ENCODE measurements at places on chromosomes 6 and 20.

- no peak for DNase-seq
These were observed 48.9 kb upstream of the ENPP5 start for GRCh38 chr6:46219661-46220060.

- DNase-seq: no peak
These were observed 20.7 kb downstream of the RIPK1 start for GRCh38 chr6:3088968-3089367.

DNA sequence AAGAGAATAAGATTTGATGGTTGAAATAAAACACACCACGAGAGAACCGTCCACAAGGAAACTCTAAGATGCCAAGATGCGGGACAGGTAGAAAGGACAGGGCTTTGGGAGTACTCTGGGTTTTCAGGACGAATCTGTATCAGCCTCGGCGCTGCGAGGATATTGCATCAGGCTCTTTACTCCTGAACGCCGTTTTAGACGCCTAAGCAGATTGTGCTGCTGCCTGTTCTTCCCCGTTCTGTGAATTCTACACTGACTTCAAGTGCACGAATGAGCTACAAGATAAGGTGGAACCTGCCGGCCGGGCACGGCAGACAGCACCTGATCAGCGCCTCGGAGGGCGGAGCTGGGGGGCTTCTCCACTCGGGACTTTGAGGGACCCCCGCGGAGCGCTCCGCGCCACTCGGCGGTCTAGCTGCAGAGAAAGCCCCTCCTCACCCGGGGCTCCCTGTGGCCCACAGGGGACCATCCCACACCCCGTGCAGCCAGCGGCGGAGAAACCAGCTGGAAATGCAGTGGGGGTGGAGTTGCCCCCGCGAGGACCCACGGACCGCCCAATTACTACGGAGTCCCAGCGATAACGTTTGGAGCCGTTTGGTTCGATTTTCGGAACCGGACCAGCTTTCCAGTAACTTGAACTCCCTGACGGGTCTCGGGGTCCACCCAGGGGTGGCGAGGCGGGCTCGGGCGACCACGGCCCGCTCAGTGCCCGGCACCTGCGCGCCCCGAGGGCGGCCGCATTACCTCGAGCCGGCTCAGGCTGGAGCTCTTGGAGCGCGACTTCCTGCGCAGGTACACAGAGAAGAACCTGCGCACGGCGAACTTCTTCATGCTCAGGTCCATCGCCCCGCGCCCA lies 646 bp downstream of the RPS6KA2 start:
- no peak for DNase-seq

- no peak for DNase-seq
These were observed 50.5 kb upstream of the ENPP5 start for GRCh38 chr6:46221222-46221793.

- no peak for DNase-seq
These were observed 499.3 kb downstream of the CDKAL1 start for GRCh38 chr6:21033575-21034026.

- no peak for DNase-seq
These were observed 7.5 kb downstream of the YTHDF1 start for GRCh38 chr20:63208346-63208909.

DNA sequence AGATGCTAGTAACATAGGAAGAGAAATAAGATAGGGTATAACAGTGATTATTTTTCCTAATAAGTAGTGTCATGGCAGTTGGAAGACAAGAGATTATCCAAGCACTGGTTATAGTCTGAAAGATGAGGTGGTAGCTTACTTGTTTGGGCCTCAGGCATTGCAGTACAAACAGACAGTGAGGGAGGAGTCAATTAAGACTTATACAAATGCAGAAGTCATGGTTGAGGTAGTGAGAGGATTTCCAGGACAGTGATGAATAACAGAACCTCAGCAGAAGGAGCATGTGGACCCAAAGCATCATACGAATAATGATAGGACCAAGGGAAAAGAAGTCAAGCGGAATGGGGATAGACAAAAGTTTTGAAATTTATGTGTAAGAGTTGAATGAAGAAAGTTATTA lies 53.5 kb downstream of the HCRTR2 start:
- no peak for DNase-seq

DNA sequence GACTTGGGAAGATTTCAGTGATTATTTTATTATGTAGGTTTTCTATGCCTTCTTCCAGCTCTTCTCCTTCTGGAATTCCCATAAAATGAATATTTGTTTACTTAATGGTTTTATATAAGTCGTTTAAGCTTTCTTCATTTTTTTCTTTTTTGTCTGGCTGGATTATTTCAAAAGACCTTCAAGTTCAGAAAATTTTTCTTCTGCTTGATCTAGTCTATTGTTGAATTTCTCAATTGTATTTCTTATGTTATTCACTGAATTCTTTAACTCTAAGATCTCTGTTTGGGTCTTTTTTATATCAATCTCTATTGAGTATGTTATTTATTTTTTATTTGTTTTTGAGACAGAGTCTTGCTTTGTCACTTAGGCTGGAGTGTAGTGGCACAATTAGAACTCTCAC lies 117.4 kb downstream of the CEP57L1 start:
- no peak for DNase-seq

- DNase-seq: no peak
These were observed 71.6 kb upstream of the FBXL4 start for GRCh38 chr6:99019381-99019780.

DNA sequence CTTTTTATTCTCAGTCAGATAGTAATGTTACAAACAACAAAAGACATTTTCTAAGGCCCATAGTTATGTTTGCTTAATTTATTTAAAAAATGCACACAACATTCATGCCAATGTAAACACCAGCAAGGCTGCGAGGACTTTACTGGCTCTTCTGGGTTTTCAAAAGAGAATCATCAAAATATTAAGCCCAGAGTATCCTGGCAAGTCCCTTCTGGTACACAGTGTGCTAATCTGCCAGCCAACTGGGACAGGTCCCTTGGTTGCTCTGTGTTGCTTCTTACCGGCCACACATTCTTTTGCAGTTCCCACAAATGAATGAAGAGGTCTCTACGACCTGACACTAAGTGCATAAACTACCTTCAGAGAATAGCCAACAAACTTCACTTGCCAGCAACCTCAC lies 42.6 kb upstream of the SPDEF start:
- no peak for DNase-seq

- DNase-seq: no peak
These were observed 47.0 kb downstream of the DLL1 start for GRCh38 chr6:170243791-170244291.

- DNase-seq: no peak
These were observed 263.2 kb upstream of the RNF217 start for GRCh38 chr6:124699038-124699437.

GRCh38 chr20:60300374-60300773 lies 342.2 kb downstream of the CDH26 start:
- DNase-seq: no peak

DNA sequence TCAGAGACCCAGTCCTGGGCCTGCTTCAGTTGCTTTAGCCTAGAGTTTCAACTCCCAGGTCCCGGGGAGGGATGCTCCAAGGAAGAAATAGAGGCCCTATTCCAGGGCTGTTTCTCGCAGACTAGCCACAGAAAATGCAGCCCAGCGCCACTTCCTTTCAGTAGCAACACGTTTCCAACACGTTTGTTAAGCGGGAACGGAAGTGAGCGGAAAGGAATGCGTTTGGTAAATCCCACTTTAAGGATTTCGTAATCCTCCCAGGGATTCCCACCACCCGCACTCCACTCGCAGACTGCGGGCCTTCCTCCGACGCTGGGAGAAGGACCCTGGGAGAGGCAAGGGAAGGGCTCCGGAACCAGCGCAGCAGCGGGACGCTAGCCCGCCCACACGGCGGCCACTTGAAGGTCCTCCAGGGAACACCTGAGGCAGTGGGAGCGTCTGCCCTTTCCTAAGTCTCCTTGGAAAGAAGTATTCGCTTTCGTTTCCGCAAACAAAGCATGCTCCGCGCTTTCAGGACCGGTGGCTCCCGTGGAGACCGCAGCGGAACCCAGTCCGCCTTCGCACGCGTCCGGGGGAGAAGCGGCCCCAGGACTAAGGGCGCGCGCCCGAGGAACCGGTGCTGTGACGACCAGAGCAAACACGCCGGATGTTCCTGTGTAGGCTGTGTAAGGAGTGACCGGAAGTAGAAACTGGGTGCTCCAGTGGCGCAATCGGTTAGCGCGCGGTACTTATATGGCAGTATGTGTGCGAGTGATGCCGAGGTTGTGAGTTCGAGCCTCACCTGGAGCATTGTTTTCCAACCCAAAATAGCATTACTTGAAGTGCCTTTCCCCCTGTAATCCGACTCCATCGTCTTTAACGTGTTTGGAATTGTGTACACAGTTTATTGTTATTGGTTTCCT lies 227.6 kb upstream of the PRSS16 start:
- DNase-seq: peak; percentile 39

Measured in stimulated activated CD8-positive, alpha-beta memory T cell treated with anti-CD3 and anti-CD28 coated beads, Interleukin-7, amount 100 ng/mL, for 24 hours (primary cell).